ENCODE measurements at places on chromosomes 7 and 10.

DNA sequence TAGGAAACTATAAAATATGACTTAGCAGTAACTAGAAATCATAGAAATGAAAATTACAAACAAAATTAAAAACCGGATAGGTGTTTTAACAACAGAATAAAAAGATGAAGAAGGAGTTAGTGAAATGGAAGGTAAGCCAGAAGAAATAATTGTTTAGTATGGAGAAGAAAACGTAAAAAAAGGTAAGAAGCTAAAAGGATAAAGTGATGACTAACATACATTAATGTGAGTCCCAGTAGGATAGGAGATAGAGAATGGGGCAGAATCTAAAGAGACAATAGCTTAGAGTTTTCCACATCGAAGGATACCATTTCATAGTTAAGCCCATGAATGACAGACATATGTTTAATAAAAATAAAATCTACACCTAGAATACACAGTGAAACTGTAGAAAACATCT is 25.3 kb downstream of the GTF2I start:
- no peak for DNase-seq

DNA sequence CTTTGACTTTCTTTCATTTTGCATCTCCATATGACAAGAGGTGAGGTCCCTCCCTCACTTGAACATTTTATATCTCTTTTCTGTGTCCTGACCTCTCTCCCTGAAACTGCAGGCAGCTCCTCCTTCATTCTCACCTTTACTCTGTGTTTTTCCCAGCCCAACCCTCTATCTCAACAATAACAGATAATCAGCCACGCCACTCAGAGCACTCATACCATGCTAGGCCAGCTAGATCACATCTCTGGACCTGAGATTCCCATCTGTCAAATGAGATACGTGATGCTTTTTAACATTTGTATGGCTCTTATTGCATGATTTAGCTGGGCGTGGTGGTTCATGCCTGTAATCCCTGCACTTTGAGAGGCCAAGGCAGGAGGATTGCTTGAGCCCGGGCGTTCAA is 63.1 kb upstream of the PDCD4 start:
- no peak for DNase-seq

DNA sequence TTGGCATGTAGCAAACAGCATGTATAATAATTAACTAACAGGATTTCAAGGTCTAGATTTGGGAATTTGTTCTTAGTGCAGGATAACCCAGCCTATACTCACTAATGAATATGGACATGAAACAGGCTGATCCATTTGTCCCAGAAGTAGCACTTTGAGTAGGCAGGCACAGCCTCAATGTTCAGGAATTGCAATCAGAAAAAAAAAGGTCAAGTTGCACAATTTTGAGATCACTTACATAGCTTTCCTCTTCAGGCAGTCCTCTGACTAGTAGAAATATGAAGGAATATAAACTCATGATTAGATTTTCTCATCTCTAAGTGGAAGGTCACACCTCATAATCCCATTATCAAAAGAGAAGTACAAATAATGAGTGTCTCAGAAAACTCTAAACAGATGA is 921.4 kb upstream of the CELF2 start:
- DNase-seq = no peak

GRCh38 chr10:35353395-35353794 is 17.1 kb downstream of the CCNY start:
- no peak for DNase-seq

DNA sequence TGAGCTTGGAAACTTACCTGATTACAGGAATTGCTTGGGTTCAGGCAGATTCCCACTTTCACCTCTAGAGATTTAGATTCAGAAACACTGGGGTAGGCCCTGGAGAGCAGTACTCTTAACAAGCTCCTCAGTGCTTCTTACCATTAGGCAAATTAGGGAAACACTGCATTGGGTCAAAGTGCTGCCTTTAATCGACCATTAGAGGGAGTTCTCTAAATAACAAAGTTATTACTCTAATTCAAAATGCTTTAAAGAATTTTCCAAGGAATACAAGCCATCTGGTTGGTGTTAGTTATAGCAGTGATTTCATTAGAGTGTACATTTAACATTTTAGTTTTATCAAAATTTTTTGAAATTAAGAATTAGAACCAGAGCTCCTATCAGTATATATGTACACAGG is 324.5 kb downstream of the GFRA1 start:
- no peak for DNase-seq

DNA sequence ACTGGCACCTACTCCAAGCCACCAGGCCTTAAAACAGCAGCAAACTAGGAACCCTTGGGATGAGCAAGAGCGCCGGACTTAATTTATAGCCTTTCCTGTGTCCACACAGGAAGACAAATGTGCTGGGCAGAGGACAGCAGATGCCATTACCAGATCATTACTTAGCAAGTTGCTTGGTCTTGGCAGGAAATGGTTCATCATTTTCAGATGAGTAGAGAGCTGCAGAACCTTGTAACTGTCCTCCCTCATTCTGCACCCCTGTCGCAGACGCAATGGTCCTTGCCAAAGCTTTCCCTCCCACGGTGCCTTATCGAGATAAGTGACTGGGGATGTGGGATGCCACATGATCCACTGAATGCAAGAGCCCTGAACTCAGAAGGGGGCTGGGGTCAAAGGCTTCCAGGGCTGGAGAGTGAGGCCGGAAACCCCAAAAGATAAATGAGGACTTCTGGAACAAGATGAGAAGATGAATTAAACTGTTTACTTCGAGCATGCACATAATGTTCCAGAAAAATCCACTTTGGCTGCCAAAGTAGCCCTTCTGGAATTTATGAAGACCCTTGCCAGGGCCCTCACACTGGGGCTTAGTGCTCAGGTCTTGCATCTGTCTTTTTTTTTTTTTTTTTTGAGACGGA is 145.6 kb upstream of the ZNF32 start:
- no peak for DNase-seq

DNA sequence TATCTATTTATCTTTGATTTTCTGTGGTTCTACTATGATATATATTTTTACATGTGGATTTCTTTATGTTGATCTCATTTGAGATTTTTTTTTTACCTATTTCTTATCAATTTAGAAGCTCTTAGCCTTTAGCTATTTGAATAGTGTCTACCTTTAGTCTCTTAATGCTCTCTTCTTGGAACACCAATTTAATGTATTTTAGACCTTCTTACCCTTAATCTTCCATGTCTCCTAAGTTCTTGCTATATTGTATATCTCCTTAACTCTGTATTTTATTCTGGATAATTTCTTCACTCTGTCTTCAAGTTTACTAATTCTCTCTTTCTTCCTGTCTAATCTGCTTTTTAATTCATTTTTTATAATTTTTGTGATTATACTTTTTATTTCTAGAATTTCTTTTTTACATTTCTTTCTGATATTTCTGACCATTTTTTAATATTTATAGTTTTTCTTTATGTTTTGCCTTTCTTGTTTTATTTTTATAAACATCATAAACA is 27.3 kb downstream of the CSTF2T start:
- no peak for DNase-seq

DNA sequence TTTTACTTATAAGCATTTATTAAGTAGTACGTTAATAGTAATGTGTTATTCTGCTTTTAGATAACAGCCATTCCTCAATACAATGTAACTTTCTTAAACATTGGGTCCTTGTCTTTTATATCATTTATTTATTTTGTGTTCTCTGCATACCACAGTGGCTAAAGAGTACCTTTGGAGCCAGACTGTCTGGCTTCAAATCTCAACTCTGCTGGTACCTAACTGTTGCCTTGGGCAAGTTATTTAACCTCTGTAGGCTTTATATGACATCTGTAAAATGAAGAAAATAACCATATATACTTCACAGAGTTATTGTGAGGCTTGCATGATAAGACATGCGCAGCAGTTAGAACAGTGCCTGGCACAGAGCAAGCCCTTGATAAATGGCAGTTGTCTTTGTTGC is 397.6 kb downstream of the MDFIC start:
- DNase-seq = no peak

GRCh38 chr10:96289218-96289910 is 14.9 kb upstream of the DNTT start:
- no peak for DNase-seq

DNA sequence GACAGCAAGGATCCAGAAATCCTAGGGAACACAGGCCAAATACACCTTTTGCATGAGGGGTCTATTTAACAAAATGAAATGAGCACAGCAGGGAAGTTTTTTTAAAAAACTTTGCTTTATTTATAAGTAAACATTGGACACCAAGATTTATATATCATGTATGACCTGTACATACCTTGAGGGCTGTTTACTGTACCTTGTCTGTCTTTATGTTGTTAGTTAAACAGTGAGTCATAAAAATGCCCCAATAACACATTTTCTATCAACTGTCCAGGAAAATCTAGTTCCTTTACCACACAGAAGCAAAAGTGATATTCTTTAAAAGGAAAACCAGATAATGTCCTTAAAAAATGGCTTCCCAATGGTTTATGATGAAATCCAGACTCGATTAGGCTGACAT is 45.1 kb upstream of the AGR3 start:
- no peak for DNase-seq

DNA sequence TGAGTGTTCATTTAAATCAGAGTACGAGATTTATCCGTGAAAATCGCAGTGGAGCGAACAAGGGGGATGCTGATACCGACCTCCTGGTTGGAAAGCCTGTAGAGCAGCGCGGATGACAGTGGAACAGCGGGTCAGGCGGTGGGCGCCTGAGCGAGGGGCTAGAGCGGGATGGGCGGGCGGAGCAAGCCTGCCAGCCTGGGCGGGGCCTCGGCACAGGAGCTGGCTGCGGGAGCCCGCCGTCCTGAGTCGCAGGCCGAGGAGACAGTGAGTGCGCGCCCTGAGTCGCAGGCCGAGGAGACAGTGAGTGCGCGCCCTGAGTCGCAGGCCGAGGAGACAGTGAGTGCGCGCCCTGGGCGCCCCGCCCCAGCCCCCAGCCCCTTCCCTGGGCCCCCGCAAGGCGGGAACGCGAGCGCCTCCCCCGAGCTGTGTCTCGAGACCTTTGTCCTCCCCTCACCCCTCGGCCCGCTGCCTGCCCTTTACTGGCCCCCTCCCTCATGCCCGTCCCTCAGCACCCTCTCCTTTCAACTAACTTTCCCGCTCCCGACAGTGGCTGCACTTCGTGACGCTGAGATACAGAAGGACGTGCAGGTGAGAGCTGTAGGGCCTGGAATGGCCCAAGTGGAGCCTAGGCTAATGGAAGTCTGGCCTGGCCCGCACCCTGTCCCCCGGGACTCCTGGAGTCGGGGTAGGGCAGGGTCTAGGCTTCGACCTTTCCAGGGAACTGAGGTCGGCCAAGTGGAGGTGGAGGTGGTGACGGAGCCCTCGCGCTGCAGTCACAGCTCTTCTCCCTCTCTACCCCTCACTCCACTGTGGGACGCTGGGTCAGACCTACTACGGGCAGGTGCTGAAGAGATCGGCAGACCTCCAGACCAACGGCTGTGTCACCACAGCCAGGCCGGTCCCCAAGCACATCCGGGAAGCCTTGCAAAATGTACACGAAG is at the start of gene AS3MT:
Gene AS3MT (plus strand): TSS at position 213 of the 941 bp plus-strand sequence. CDS start 123 bp downstream, at position 336.
- no peak for DNase-seq

- peak; percentile 71 for DNase-seq
Measured at GRCh38 chr7:44291066-44291732, 34.2 kb downstream of the CAMK2B start.

- no peak for DNase-seq
Measured at GRCh38 chr7:139647085-139647484, 123.6 kb downstream of the CLEC2L start.

- DNase-seq = no peak
Measured at GRCh38 chr10:126568809-126569385, 101.6 kb downstream of the C10orf90 start.

- DNase-seq = no peak
Measured at GRCh38 chr10:52864201-52865106, 91.9 kb upstream of the MBL2 start.

GRCh38 chr10:75677541-75677940 is 246.1 kb downstream of the LRMDA start:
- DNase-seq = no peak

- no peak for DNase-seq
Measured at GRCh38 chr7:54831644-54832095, 72.7 kb upstream of the SEC61G start.

GRCh38 chr7:79451580-79451979 is 1.9 kb downstream of the MAGI2 start:
- DNase-seq = no peak

GRCh38 chr7:88224601-88225275 is 4.9 kb upstream of the SRI start:
- no peak for DNase-seq

DNA sequence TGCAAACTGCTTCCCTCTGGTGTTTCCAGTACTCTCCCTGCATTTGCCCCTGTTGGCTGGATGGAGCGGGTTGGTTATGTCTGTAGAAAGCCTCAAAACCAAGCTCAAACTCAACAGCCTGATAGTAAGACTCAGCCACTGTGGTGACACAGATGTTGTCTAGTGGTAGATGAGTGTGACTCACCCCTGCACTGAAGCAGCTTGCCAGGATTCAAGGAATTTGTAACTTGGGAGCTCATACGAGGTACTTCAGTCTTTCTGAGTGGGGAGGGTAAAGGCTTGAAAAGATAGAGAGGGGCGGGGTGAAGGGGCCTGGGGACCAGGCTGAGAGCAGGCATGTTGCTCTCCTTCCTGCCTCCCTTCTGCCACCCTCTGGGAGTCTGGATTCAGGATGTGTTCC is 22.9 kb upstream of the AQP1 start:
- peak; percentile 86 for DNase-seq

DNA sequence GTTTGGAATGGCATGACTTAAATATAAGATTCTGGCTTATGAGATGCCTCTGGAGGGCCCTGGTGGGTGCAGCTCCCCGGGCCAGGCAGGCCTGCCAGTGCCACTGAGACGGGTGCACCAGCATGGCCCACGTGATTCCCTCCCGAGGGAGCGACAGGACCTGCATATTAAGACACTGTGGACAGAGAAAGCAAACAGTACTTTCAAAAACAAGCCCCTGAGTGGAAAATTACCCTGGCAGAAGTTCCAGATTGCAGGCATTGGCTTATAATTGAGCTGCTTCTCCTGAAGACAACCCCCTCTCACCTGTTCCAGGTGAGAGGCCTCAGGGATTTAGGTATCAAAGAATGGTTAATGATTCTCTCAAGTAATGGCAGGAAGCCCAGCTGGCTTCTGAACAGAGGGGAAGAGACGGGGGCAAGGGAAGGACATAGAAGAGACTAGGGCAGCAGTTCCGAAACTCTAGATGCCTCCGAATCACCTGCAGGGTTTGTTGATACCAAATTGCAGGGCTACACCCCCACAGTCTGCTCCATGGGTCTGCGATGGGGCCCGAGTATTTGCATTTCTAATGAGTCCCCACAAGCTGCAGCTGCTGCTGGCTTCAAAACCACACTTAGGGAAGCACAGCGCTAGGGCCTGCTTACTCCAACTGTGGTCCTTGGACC is 66.0 kb upstream of the DOCK1 start:
- no peak for DNase-seq

GRCh38 chr7:74027683-74028320 is at the start of gene ELN:
ELN (plus strand) TSS chr7:74028173; CDS start chr7:74028188, 15 bp downstream.
- DNase-seq = peak; percentile 94

All from tibial artery (tissue), 4 donors.